ENCODE measurements at places on chromosomes 16 and 17.
A peak's percentile ranks its signal among the peaks of the same experiment; 100 is the strongest.

DNA sequence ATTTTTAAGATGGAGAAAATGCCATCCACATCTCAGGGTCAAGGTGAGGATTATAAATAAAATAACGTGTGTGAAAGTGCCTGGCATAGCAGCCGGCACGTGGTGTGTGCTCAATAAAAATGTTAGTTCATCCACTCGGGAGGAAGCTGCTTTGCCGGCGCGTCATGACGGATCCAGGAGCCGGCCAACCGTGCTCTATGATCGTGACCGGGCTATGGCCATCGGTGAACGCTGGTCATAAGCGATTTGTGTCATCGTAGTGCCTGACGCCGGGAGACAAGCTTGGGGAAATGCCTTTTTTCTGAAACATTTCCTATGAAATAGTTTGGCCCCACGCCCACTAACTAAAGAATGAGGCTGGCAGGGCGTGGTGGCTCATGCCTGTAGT lies 74.0 kb downstream of the CMC2 start:
- DNase-seq: no peak

DNA sequence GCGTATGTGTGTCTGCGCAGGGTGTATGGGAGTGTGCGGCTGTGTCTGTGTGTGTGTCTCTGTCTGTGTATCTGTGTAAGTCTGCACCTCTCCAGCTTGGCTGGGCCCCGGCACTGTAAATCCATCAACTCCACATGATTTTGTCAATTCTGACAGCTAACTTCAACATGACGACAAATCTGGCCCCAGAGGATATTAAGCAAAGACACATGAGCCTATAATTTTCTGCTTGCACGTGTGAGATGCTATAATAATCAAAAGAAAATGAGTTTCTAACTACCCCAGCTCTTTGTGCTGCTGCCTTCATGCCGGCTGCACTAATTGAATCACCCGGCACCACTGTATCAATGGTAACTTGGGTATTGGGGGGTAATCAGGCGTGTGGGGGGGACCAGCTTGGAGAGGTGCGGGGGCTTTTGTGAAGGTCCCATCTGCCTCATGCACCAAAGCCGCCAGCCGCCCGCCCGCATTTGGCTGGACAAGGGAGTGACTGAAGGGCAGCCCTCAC lies 57.6 kb upstream of the LHX1 start:
- DNase-seq: no peak

DNA sequence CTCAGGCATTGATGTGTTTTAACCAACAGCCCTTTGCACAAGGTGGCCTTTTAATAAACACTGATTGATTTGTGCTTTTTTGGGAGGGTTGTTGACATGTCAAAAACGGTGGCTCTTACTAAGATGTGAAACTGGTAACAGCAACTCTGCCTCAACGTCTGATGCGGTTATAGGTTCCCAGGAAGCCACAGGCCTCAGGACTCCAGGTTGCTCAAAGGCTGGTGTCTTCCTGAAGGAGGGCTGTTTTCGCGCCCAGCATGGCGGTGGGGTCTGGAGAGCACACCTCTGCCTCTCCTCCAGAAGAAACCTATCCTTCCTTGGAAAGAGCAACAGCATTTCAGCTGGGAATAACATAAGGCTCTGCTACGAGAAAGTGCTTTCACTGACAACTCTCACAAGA lies 187.5 kb downstream of the IRF8 start:
- no peak for DNase-seq

DNA sequence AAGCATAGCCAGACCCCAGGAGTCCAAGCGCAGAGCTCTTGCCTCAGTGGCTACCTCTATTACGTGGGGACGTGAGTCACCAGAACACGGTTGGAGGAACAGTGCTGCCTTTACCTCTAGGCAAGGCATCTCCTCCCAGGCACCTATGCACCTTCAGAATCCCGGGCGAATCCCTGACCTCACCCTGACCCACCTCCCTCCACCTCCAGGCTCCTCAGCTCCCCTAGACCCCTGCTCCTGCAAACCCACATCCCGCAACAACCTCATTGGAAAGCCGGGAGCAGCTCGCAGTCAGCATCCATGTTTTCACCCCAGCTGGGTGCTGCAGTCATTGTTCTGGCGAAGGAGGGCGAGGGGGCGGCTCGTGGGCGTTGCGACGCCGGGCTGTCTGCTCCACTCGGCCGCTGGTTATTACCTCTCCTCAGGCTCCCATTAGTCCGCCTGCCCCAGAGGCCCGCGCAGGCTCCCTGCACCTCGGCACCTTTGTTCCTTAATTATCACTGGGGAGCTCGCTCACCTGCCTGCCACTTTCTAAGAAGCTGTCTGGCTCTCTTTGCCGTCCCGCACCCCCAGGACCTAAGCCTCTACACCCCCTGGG lies 24.6 kb upstream of the DLX4 start:
- no peak for DNase-seq

DNA sequence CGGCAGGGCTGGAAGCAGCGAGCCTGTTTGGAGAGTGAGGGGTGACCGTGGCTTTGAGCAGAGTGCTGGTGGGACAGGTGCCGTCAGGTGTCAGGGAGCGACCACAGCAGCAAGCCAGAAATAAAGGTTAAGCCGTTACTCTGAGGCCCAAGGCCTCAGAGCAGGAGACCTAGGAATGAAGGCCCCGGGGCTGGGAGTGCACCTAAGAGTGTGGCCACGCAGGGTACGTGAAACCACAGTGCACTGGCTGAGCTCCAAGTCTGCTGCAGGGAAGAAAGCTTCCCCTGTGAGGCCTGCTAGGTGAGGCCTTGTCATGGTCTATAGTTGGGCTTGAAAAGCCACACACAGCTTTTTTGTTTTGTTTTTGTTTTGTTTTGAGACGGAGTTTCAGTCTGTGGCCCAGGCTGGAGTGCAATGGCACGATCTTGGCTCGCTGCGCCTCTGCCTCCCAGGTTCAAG lies 8.7 kb downstream of the CLUAP1 start:
- no peak for DNase-seq

GRCh38 chr16:86199871-86200695 lies 301.1 kb downstream of the IRF8 start:
- DNase-seq: no peak

- no peak for DNase-seq
These were observed 36.0 kb downstream of the PIMREG start for GRCh38 chr17:6480303-6480675.

- DNase-seq: no peak
These were observed 646 bp downstream of the CBX2 start for GRCh38 chr17:79778504-79779083.

GRCh38 chr16:67006930-67007658 lies 18.7 kb downstream of the CES4A start:
- DNase-seq: no peak

GRCh38 chr17:80832266-80832676 lies 159.4 kb upstream of the CHMP6 start:
- DNase-seq: no peak

- DNase-seq: no peak
These were observed 18.3 kb downstream of the PIK3R5 start for GRCh38 chr17:8947201-8947600.

- DNase-seq: no peak
These were observed 987 bp downstream of the SLC16A5 start for GRCh38 chr17:75088465-75089417.

GRCh38 chr16:64751906-64752305 lies 370.0 kb downstream of the CDH11 start:
- no peak for DNase-seq

GRCh38 chr16:14629612-14629918 lies 495 bp downstream of the PARN start:
- DNase-seq: no peak

DNA sequence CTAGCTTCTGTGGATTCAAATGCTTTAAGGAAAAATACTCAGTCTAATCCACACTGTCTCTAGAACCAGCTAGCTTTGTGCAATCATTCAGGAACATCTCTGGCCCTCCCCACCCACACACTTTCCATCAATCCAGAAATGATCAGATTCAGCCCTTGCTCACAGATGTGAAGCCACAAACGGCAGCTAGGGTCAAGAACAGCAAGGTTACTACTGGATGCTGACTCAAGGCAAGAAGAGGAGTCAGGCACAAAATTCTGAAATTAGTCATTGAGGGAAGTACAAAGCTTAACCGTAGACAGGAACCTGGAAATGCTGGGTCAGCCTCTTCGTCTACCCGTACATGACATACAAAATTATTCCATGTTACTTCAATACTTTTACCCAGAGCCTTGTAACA lies 174.6 kb downstream of the CDH13 start:
- no peak for DNase-seq

DNA sequence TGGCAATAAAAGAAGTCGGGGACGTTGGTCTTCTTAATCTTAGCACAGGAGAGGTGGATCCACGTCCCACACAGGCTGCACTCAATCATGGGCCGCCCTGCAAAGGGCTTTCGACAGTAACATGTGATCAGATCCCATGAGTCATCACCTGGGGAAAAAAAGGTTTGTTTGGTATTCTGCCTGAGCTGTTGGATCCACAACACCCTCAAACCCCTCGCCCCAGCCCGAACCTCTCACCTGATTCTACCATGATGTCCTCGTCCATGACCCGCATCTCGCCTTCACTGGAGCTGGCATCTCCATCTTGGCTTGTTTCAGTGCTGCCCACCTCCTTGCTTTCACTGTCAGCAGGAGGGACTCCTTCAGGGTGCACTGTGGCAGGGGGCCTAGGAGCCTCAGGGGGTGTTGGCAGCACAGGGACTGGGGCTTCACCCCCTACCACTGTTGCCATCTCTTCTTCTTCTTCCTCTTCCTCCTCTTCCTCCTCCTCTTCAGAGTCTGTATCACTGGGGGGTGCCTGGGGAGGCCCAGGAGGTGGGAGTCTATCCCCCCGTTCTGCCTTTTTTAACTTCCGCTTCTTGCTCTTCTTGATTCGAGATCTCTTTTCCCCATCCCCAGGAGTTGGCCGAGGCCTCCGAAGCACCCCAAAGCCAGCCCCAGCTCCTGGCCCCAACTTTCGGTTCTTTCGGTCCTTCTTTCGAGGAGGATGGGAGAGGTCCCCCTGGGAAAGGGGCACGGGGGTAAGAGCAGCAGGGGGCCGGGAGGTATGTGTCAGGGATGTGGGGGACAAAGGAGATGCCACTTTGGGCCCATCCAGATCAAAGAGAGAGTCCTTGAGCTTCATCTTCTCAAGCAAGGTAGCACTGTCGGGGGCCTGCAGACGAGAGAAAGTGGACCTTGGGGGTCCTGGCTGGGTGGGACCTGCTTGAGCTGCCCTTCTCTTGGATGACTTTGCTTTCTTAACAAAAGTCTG lies 1.7 kb upstream of the DVL2 start:
- DNase-seq: no peak

GRCh38 chr16:2358811-2359210 lies 18.3 kb upstream of the ABCA3 start:
- no peak for DNase-seq

DNA sequence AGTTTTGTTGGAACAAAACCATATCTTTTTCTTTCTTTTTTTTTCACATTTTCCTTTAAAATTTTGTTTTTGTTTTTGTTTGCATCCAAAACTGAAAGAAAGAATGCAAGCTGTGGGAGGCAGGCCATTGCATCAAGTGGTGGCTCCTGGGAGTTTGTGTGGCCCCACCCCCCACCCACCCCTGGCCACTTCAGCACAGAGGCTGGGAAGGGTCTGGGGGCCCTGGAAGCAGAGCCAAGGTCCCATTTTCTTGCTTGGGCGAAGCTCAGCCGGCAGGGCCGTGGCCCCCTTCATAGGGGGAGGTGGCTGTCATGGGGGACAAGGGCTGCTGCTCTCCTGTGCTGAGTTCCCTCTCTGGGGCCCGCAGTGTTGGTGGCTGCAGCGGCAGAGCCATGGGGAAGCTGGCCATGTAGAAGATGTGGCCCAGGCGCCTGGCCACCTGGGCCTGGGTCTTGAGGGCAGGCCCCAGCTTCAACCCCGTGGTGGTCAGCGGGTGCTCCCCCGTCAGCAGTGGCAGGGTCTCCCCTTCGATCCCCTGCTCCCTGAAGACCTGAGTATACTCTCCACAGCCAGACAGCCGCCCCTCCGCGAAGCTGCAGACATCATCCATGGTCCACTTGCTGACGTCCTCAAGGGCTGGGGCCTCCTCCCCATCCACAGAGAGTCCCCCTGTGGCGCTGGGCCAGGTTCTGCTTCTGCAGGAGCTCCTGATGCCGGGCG lies 19.8 kb downstream of the PAFAH1B1 start:
- DNase-seq: no peak

GRCh38 chr17:66348584-66349165 lies 46.3 kb downstream of the PRKCA start:
- no peak for DNase-seq

DNA sequence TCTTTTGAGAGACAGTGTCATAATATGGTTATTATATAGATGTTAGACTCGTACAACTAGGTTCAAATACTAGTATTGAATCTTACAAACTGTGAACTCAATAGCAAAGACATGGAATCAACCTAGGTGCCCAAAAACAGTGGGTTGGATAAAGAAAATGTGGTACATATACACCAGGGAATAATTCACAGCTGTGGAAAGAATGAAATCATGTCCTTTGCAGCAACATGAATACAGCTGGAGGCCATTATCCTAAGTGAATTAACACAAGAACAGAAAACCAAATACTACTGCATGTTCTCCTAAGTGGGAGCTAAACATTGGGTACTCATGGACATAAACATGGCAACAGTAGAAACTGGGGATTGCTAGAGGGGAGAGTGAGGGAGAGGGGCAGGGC lies 8.1 kb downstream of the PHKB start:
- no peak for DNase-seq

- DNase-seq: peak; percentile 14
These were observed 956 bp upstream of the IST1 start for GRCh38 chr16:71894229-71894920.

- DNase-seq: no peak
These were observed 94.8 kb downstream of the NPIPB11 start for GRCh38 chr16:29311461-29312344.

- peak; percentile 13 for DNase-seq
These were observed 9.8 kb upstream of the TMEM92 start for GRCh38 chr17:50264263-50265113.

- DNase-seq: no peak
These were observed 18.0 kb upstream of the JPH3 start for GRCh38 chr16:87584271-87584670.

DNA sequence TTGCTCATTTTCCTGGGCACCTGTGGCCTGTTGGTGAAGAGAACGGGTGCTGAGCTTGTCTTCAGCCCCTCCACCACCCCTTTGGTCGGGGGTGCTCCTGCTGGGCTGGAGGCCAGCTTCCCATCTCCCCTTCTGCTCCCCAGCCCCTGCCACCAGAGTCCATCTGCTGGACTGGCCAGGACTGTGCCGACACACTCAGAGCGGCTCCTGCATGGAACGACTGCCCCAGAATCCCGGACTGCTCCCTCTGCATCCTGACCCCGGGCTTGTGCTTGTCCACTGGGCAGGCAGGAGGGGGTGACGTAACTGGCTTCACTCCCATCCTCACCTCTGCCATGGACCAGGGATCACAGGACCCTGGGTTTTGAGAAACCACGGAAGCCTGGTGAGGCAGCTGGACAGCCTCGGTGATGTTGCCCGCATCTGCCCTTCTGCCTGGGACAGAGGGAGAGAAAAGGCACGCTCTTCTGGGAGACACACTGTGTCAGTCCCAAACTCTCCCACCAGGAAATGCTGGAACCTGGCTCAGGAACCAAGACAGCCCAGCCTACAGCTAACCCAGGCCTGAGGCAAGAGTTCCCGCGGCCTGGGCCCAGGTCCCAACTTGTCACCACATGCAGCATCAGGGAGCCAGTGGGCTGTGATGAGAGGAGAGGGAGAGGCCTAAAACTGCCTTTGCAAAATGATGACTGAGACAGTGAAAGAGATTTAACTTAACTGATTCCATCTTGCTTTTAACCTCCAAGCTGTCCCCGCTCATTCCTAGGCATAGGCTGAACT lies 16.1 kb upstream of the GSDMA start:
- DNase-seq: no peak

Measured in HuH-7 (cell line).